ENCODE measurements at places on chromosomes 6 and 20.

DNA sequence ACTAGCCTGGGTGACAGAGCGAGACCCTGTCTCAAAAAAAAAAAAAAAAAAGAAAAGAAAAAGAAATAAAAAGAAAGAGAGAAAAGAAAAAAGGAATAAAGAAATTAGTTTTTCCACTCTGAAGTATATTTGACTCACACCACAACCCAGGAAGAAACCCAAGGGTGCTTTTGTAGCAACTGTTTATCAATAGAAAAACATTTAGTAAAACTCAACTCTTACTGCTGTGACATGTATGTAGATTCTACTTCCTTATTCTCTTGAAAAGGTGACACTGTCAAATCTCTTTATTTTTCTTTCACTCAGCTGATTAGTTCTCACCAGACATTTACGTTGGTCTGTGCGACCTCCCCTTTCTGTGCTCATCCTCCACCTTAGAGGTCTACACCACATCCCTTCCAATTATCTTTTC is 99.9 kb upstream of the SHLD1 start:
- DNase-seq, result no peak

DNA sequence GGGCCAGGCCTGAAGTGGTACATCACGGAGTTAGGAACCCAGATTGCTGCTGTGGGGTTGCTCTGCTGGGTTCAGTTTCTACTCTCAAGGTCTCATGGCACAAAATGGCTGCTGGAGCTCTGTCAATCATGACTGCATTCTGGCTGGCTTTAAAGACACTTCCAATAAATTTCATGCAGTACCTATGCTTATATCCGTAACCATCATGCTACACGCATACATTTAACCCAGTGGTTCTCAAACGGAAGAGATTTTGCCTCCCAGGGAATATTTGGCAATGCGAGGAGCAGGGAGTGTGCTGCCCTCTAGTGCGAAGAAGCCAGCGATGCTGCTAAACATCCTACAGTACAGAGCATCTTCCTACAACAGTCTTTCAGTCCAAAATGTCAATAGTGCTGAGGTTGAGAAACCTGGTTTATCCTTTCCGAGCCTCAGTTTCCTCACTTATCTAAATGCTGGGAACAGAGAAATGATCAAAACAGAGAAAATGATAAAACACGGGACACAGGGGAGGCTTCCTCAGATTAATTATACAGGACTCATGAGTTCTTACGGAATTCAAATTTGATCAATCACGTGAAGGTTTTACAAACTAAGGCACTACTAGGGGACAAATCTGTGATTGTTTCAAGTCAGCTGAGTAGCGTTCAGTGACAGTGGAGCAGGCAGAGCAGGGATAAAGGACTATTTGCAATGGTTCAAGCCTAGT is 9.6 kb upstream of the SLC2A10 start:
- DNase-seq, result no peak

- no peak for DNase-seq
Observed at GRCh38 chr20:10792291-10792690, 118.5 kb upstream of the JAG1 start.

- DNase-seq, result no peak
Observed at GRCh38 chr6:3724451-3725144, 26.9 kb downstream of the PXDC1 start.

DNA sequence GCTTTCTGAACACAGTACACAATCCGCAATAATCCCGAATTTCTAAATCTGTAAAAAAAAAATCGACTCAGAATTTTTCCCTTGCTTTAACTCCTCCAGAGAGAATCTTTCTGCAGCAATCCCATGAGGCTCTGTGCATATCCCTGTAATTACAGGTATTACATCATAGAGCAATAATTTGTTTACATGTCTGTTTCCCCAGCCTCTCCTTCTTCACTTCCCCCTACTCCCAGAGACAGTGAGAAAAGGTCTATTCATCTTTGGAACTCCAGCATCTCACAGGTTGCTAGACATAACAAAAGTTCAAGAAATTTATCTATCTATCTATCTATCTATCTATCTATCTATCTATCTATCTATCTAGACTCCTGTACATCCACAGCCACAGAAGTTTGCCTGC is 26.0 kb downstream of the KLHL31 start:
- DNase-seq, result no peak

DNA sequence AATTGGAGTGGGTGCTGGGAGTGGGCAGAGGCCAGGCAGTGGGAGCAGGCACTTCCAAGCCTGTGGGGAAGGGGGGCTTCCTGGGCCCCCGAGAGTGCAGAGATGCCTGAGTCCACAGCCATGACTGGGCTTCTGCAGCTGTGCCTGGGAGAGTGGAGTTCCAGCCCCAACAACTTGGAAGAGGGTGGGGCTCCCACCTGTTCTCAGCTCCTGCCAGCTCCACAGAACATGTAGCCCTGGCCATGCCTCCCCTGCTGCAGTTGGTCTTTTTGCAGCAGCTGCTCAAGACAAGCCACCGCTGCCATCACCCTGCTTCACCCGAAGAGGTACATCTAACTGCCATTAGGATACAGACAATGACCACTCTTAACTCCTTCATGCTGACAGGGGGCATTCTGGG is 1092.3 kb downstream of the KHDRBS2 start:
- no peak for DNase-seq

GRCh38 chr20:57147185-57147584 is 119.3 kb downstream of the BMP7 start:
- no peak for DNase-seq

DNA sequence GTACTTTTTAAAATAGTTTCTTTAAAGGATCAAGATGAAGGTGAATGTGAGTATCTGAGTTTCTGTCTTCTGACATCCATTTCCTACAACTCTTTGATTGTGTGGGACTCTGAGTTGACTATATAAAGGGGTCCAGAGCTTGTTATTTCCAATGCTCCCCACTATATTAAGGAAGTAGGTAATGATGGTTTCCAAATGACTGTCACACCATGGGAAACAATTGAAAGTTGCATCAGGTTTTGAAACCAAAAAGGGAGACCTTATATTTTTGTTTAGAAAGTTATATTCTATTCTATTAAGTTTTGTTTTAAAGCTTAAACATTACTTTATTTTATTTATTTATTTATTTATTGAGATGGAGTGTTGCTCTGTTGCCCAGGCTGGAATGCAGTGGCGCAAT is 11.2 kb downstream of the CASS4 start:
- DNase-seq, result no peak

- DNase-seq, result no peak
Observed at GRCh38 chr6:152310371-152310954, 326.7 kb downstream of the SYNE1 start.

DNA sequence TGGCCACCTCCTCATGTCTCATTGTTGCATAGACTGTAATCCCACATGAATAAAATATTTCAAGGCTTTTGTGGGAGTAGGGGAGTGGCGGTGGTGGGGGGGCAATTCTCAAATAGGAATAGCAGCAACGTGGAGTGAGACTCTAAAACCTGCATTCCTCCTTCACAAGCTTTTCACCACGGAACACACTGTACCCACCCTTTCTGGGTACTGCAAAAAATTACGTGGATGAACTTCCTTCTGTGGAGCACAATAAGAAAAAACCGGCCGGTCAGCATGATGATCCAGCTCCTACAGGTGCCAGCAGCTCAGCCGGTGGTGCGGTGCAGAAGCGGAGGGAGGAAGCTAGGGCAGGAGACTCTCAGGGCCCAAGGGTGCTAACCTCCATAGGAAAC is 930 bp upstream of the RRAGD start:
- DNase-seq, result no peak

- no peak for DNase-seq
Observed at GRCh38 chr20:44089987-44090674, 96.9 kb downstream of the JPH2 start.
